ENCODE measurements at places on chromosomes 6 and 20.

DNA sequence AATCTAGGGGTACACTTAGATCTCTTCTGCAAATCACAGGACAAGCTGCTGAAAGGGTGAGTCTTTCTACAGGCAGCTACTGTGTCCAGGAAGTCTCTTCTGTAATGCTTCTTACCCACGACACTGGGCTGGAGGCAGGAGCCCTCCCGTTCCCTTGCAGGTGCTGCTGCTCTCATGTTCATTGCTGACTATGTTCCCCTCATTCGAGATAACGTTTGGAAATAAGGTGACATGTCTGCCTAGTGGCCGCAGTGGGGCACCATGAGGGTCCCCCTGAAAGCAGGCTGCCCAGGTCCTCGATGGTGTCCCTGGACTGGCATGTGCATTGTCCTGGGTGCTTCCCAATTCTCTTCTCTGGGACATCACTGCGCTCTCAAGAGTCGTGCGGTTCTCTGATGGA lies 74.7 kb downstream of the SYNJ2 start:
- no peak for DNase-seq

GRCh38 chr20:46013829-46014516 lies 5.3 kb downstream of the MMP9 start:
- DNase-seq, result peak; percentile 61

GRCh38 chr6:147108259-147108910 lies 95.8 kb upstream of the STXBP5 start:
- DNase-seq, result no peak

- peak; percentile 47 for DNase-seq
Measured at GRCh38 chr6:118725944-118726343, 74.6 kb upstream of the CEP85L start.

DNA sequence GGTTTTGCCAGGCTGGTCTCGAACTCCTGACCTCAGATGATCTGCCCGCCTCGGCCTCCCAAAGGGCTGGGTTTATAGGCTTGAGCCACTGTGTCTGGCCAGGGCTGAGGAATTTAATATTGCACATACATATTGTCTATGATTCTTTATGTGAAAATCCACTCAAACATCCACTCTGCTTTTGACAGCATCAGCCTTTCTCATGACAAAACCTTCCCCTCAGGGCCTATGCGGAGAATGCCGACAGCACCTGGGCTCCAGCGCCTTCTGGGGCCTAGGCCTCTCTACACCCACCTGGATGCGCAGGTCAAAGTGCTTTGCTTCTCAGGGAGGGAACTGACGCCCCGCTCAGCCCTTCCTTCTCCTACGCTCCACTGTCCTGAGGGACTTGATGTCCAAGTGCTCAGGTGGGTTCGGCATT lies 5.4 kb downstream of the RAMACL start:
- no peak for DNase-seq

DNA sequence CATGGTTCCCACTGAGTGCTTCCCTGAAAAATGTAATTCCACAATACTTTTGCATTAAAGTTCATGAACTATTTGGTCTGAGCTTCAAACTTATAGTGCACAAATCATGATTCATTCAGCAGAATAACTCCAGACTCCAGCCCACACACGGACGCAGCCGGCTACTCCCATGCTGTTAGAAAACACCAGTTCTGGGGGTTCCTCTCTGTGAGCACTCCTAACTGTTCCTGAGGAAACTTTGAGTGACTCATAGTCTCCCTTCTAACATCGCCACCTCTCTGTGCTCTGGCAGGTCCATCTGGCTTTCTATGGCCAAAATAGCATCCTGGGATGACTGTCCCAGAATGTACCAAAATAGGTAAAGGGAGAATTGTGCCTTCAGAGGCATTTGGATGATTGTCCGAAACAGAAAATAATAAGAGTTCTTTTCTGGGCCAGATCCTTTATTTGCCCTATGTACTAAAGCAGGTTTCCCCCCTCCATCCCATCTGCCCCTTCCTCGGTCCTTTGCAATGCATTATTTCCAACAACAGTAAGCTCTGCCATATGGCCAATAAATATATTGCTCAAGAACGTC lies 32.3 kb upstream of the LY86 start:
- DNase-seq, result no peak

GRCh38 chr6:168088161-168089053 lies 9.4 kb upstream of the FRMD1 start:
- DNase-seq, result no peak

GRCh38 chr6:41798901-41799558 lies 11.5 kb downstream of the TOMM6 start:
- DNase-seq, result no peak

DNA sequence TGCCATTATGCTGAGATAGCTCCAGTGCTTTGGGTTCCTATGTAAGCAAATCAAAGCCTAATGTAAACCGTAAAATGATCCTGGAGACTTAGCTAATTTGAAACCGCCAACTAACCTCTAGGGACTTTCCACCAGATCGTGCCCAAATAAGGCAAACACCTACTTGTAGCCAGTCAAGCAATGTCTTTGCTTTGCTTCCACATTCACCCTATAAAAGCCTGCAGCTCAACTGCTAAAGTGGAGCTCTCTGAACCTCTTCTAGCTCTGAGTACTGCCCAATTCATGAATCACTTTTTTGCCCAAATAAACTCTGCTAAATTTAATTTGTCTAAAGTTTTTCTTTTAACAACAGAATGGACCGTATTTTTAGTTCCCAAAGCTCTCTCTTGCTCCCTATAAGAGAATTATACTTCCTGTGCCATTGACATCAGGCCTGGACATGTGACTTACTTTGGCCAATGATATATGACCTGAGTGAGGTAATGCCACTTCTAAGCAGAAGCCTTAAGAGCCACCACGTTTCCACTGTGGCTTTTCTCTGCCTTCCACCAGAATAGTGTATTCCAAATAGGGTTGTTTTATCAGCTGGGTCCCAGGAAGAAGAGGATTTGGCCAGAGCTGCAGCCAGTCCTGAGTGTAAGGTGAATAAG lies 34.8 kb upstream of the PSMF1 start:
- DNase-seq, result no peak
